ENCODE measurements at places on chromosomes 2 and 18.

DNA sequence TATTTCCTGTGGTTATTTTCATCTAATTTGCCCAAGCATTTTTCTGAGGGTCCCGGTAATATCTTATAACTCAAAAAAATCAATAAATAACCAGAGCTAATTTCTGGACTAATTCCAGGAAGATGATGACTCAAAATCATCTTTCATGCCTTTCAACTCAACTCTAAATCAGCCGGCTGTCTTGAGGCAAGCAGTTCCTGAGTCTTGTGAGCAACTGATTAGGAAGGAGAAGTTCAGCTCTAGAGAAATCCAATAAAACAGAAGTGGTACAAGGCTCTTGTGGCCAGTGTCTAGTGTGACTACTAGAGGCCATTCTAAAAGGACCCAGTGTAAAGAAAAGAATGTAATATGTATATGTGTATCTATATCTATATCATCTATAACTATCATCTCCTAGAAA, 890.4 kb downstream of the TRIB2 start:
- DNase-seq, result no peak

DNA sequence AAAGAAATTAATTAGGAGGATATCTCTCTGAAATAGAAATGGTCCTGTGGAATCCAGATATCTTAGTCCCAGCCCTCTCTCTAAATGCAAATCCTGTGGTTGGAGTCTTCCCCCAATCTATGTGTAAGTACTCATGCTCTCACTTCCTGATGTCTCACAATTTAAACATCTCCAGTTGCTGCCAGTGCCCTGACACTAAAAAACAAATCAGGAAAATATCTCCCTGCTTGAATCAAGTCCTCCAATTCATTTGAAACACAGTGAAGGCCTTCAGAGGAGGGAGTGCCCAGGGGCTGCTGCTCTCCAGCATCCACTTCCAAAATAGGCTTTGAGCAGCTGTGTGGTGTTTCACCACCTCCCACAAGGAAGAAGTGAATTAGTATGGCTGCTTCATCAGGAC, 413.8 kb downstream of the RAD51AP2 start:
- no peak for DNase-seq

DNA sequence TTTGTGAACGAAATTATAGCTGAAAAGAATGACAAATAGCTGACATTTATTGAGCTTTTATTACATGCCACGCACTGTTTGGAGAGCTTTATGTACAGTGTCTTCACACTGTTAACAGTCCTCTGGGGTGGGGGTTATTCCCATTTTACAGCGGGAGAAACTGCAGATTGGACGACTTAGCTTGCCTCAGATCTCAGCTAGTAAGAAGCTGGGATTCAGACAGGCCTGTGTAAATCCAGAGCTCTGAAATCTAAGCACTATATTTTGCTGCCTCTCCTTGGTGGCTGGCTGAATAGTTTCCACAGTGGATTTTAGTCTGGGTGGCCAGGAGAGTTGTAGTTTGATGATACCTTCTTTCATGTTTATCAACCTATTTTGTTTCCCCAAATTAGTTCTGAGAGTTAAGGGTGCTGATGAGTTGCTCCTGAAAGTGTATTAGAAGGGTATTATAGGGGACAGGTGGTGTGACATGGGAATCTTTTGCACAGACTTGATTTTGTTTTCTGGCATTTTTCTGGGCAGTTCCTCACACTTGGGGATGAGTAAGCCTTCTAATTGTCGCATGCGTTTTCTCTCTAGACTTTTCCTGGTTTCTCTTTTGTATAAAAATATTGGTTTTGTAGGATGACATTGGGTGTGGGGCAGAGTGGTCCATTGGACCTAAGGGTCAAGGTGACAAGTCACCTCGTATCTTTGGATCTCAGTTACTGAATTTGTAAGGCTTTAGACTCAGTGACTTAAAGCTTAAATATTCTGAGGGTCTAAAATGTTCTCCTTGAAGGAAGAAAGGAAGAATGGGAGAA, 1.5 kb downstream of the ACSL3 start:
- no peak for DNase-seq

GRCh38 chr2:49858113-49858490, 703.8 kb upstream of the FSHR start:
- DNase-seq, result no peak

DNA sequence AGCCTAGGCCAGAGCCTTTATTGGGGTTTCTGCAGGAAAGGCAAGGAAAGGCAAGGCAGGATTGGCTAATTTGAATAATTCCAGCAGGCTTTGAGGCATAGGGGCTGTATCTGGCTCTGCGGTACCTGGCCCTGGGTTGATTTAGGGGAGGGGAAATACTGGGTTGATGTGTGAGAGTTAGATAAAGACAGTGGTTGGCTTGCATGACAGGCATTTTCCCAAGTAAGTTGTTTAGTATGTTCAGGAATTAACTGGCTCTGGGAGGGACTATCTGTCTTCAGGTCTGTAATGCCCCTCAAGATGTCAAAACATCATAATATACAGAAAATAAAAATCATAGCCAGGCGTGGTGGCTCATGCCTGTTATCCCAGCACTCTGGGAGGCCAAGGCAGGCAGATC, 98.7 kb downstream of the UBR3 start:
- DNase-seq, result no peak

GRCh38 chr2:130744287-130745117, 10.8 kb upstream of the AMER3 start:
- no peak for DNase-seq

- no peak for DNase-seq
Observed at GRCh38 chr2:25000036-25000435, 28.3 kb upstream of the DNAJC27 start.

DNA sequence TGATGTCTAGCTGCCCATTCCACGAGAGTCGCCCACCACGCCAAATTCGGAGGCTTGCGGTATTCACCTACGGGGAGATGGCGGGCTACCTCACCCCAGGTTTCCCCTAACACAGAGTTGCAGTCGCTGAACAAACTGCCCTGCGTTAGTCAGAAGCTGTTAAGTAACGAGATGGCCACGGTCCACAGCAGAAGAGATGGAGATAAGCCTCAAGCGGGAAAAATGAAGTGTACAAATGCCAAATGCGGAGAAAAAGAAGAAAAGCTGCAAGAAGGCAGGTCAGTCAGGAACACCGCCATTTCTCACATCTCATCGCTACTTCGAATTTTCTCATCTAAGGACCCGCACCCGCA, 425 bp downstream of the ASB3 start:
- no peak for DNase-seq

GRCh38 chr2:238114331-238114841, 14.2 kb downstream of the ESPNL start:
- no peak for DNase-seq

DNA sequence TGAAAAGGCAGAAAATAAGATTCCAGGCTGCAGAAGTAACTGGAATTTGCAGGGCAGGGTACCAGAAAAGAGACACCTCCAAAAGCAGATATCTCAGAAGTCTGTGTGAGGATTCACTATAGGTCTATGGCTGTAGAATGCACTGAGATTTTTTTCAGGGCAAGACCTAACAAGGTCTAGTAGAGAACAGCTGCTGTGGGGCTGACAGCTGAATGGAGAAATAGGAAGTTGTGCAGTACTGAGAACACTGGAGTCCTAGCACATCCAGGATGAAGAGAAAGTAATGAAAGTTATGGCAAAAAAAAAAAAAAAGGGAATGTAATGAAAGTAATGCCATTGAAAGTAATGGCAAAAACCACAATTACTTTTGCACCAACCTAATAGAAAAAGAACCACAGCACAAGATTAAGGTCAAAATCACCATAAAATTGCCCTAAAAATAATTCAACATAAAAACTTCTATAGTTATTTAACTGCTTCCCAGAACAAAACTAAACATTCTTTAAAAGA, 57.3 kb downstream of the CPO start:
- DNase-seq, result no peak

- no peak for DNase-seq
Observed at GRCh38 chr18:35624146-35624545, 42.6 kb downstream of the GALNT1 start.

DNA sequence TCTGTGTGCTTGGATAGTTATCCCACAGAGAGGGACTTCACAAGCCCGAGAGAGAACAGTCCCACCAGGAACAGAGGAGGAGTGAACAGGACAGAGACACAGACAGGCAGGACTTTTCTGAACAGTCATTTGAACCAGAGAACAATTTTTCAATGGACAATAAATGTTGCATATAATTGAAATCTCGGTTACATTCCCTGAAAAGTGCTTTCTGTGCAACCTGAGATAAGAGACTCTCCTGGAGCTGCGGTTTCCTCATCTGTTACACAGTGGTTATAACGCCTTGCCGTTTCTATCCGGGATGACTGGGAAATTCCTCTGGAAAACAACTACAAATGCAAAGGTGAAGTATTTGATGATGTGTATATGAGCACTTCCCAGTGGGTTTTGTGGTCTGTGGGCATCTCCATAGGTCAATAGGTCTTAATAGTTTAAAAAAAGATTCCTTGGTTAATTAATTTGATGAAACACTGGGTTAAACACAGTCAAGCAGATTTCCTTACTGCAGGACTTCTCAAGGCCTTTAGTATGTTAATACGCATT, 87.2 kb upstream of the HPCAL1 start:
- DNase-seq, result no peak

GRCh38 chr2:128617029-128617590, 298.4 kb upstream of the HS6ST1 start:
- no peak for DNase-seq

GRCh38 chr2:105194022-105194675, 47.4 kb upstream of the GPR45 start:
- DNase-seq, result no peak

DNA sequence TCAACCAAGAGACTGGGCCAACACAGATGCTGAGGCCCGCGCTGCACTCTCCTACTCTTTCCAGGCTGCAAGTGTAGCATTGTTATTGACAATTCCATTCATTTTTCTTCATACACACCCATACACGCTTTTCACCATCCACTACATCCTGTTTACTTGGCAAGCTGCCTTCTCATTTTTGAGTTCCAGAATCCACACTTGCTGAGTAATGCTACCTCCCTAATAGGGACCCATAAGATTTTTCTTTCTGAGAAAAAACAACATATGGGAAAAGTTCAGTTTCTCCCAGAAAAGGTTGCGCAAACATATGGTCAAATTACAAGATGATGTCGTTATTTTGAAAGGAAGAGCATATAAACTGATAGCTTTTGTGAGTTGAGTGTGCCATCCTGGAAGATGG, 3.3 kb upstream of the NETO1 start:
- DNase-seq, result no peak

DNA sequence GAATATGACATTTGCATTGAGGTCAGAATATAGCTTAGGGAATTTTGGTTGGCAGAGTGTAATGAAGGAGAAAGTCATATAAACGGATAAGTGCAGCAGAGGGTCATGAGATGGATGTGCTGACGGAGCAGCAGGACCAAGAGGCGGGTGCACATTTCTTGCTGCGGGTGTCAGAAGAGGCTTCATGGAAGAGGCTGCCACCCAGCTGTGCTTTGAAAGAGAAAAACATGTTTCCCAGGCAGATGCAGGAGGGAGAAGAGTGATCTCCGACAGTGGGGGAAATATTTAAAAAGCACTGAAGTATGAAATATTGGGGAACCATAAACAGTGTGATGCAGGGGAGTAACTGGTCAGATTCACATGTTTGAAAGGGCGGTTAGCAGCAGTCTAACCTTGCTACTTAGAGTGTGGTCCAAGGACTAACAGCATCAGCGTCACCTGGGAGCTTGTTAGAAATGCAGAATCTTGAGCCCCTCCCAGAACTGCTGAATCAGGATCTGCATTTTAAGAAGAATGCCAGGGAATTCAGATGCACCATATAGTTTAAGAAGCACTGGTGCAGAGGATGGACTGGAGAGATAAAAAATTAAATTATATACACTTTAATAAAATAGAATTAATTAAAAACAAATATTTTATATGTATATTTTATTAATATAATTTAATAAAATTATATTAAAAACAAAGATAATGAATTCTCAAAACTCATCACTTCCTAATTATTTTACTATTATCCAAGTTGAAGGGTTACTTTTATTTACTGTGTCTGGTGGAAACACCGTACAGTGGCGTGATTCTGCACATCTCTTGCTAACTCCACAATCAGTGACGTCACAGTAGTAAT, 36.1 kb upstream of the SCYGR1 start:
- DNase-seq, result no peak

- no peak for DNase-seq
Observed at GRCh38 chr2:172704072-172704936, 31.3 kb upstream of the RAPGEF4 start.
